ENCODE measurements at places on chromosomes 4 and X.

- DNase-seq: no peak
These were observed 1028.3 kb downstream of the DMD start for GRCh38 chrX:32183066-32183465.

DNA sequence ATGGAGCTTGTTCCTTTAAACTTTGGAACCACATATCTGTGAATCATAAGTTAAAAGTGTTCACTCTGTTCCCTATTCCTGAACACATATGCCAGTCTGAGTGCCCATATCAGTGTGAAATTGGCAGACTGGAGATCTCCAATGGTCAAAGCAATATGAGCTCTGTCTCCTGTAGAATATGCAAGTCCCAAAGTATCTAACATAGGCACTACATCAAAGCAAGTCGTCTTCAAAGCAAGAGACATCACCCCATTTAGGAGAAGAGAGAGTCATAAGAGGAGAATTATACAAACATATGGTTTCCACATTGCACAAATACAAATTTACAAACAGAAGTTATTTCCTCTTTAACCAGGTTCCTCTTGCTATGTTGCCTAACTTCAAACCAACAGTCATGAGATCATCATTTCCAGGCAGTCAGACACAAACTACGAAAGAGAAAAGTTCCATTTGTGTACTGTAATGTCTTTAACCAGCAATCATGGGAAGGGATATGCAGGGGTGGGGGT, 9.9 kb upstream of the GK start:
- DNase-seq: no peak

DNA sequence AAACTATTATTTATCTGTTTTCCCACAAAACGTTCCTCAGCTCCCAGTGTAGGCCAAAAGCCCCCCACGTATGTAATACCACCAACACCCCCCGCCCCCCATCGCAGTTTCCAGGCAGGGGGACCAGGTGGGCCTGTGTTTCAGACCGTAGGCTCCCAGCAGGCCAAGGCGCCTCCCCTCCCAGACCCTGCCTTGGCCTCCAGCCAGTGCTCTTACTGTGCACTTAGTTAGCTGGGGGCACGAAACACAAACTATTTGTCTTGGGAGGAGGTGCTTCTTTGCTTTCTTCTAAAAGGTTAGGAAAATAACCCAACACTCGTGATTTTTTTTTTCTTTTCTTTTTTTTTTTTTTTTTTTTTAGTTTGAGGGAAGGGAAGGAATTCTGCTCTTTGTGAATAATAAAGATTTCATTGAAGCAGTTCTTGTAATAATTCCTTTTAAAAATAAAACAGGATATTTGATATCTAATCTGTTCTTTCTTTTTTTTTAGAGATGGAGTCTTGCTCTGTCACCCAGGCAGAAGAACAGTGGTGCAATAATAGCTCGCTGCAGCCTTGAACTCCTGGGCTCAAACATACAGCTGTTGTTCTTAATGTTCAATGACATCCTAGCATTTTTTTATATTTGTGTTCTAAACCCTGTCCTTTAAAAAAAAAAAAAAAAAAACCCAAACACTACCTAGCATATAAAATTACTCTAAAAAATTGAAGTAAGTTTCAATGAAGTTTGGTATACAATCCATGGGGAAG, 83.0 kb upstream of the CLDN34 start:
- DNase-seq: no peak

DNA sequence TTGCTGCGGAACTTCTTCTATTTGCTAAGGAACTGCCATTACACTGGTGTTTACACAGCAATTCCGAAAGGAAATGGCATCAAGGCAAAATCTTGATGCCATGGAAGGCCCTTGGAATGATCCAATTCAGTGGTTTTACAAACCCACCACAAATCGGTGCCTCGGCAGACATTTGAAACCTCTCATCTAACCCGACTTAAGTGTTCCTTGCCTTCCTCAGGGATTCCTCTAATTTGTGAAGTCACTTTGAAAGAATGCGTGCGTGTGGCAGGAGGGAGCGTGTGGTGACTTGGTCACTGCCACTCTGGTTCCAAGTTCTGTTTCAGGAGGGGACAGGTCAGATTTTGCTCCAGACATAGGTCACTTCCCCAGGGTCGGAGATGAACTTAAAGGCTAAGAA, 4.8 kb downstream of the NOP14 start:
- DNase-seq: no peak

DNA sequence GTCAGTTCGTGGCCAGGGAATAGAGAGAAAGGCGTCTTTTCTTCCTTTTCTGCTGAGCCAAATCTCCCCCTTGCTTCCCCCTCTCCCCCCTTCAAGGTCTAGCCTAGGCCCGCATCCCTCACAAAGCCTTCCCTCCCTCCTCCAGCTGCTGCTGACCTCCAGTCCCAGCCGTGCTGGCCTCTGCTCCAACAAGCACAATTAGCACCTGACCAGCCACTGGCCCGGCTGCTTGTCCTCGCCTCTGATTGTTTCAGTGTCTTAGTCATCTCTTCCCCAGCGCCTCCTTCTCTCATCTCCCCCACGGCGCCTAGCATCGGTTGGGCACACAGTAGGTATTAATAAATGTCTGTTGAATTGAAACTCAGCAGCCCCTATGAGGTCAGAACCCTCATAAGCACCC, 4.2 kb downstream of the ELF4 start:
- DNase-seq: no peak

DNA sequence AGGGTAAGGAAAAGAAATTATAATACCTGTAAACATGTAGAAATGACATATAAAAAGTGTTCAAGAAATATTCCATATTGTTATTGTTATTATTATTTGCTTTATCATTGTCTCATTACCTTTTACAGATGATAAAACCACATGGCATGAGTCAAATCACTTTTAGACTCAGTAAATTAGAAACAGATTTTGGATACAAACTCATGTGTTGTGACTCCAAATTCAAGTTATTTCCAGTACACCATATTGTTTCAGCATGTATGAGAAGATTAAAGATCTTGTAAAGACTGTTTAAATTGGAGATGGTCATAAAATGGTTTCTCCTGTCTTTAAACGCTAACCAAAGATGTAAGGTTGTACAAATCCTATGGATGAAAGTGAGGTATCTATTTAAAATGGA, 18.1 kb downstream of the PPP1R2C start:
- DNase-seq: no peak

DNA sequence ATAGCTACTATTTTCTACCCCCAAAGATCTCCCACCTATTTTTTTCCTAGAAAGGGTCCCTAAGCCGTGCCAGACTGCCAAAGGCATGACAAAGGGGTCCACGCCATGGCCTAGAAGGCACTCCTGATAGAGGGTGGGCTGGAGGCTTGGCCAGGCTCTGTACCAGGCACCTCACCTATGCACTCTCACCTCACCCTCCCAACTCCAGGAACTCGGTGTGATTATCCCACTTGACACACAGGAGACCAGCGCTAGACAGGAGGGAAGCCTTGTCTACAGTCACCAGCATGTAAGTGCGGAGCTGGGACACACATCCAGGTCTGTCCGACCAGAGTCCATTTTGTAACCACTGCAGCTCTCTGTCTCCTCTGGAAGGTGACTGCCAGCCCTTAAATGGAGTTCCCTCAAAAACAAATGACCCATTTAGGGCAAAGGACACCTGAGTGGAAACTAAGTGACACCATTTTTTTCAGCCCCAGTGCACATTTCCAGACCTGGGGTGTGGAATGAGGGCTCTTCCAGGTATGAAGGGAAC, 106.4 kb downstream of the RTL5 start:
- DNase-seq: no peak

DNA sequence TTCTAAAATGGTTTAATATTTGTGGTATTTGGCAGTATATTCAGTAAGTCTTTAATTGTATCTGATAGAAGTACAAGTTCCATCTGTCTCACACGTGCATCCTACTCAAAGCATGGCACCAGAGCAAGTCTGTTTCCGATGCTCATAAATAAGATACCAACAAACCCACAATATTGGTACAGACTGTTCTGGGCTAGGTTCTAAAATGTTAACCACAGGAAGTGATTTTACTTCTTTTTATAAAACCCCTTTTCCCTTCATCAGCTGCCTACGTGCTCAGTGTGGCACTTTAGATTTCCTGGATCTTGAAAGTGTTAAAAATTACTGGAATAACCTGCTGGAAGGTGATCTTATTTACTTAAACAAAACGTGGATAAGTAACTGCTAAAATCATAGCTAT, 165.1 kb downstream of the CFAP299 start:
- no peak for DNase-seq

DNA sequence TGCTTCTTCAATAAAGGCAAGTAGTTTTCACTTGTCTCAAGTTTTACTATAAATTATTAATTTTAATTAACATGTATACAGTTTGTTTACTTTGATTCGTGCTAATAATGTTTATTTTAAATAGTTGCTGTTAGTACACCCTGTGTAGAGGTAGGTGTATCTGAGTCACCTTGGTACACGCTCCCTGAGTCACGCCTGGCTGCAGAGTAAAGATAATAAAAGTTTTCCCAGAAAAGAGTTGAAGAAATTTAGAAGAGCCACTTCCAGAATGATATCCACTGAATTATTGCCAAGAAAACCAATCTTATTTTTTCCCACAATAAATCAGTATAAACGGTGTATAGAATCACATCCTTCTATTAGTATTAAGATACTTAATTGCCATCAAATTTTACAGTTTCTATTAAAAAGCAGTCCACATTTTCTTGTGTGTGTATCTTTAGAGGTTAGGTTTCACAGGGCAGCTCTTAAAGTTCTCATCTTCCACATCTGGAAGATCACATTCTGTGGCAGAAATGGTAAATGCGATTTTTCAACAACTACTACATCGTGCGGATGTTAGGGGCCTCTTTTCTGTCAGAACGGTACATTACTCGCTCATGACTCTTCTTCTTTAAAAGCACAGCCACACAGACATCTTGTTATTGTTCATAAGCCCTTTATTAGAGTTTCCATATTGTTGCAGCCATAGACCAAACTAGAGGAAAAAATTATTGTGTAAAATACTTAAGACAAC, 55.4 kb downstream of the HADH start:
- no peak for DNase-seq

- no peak for DNase-seq
These were observed 37.9 kb upstream of the NKAP start for GRCh38 chrX:119981286-119982070.

GRCh38 chrX:132837967-132838366, 120.5 kb downstream of the HS6ST2 start:
- DNase-seq: no peak

DNA sequence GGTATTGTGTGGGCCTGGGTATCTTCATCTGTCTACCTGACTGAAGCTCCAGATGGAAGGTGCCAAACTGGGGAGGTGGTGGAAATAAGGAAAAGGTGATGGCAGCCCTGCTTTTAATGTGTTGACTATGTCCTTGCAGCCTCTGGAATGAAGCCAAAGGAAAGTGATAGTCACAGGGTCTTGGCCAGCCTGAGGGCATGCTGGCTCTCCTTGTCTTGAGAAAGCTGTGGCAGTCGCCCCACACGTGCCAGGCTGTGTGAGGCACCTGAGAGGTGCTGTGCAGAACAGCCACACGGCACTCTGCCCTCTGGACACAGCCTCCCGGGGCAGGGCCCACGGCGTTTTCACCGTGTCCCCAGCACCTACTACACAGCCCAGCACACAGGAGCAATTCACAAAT, 77.6 kb downstream of the NAT8L start:
- no peak for DNase-seq

DNA sequence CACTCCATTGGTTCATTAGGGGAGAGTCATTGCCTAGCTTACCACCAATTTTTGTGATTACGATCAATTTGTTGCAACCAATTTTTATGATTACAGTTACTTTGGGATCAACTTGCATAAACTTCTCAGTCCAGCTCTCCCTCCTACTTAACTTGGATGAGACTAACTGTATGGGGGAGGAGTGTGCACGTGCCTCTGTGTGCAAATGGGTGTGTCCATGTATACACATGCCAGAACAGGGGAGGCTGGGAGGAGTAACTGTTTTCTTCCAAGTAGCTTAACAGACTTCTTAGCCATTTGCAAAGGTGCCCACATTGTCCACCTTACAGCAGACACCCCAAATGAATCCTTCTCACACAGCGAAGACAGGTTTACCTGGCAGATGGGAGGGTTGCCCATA, 117.7 kb upstream of the VCX3B start:
- DNase-seq: no peak

- DNase-seq: no peak
These were observed 404.0 kb downstream of the PPARGC1A start for GRCh38 chr4:23485801-23486200.

- no peak for DNase-seq
These were observed 129.0 kb downstream of the PPP3CA start for GRCh38 chr4:101218346-101218745.

DNA sequence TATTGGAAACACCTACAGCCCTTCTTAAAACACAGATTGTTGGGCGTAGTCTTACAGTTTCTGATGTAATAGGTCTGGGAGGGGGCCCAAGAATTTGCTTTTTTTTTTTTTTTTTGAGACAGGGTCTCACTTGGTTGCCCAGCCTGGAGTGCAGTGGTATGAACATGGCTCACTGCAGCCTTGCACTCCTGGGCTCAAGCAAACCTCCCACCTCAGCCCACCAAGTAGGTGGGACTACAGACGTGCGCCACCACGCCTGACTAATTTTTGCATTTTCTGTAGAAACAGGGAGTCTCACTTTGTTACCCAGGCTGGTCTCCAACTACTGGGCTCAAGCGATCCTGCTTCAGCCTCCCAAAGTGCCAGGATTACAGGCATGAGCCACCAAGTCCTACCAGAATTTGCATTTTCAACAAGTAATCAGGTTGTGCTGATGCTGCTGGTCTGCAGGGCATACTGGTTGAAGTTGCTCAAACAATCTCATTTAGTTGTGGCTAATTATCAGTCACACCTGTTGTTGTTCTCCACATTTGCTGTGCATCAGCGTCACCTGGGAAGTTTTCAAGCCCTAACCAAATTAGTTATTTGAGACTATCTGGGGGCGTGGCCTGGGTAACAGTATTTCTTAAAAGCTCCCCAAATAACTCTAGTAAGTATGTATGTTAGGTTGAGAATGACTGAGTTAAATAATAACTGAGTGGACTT, 14.0 kb downstream of the TMEM154 start:
- no peak for DNase-seq

GRCh38 chr4:181661923-181662322, 581.3 kb upstream of the TENM3 start:
- DNase-seq: no peak

DNA sequence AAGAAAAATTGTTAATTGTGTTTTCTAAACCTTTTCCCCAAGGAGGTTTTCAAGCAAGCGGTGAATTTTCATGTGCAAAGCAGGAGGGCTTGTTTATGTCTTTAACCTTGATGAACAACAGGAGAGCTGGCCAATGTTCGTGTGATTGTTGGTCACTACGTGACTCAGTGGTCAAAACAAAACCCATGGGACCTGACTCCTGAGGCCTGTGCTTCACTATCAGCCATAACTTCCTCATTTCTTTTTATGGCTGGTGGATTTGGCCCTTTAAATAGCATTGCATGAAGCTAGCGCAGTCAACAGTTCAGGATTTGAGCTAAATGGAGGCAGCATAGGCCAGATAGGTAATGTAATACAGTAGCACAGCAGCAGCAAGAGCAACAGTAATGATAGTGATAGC, 80.5 kb downstream of the MID1IP1 start:
- no peak for DNase-seq

All from NCI-H1048 (cell line).